ENCODE measurements at places on chromosomes 13 and 19.
A peak's percentile ranks its signal among the peaks of the same experiment; 100 is the strongest.

GRCh38 chr13:79246578-79246949 lies 159.5 kb downstream of the RBM26 start:
- DNase-seq: no peak

DNA sequence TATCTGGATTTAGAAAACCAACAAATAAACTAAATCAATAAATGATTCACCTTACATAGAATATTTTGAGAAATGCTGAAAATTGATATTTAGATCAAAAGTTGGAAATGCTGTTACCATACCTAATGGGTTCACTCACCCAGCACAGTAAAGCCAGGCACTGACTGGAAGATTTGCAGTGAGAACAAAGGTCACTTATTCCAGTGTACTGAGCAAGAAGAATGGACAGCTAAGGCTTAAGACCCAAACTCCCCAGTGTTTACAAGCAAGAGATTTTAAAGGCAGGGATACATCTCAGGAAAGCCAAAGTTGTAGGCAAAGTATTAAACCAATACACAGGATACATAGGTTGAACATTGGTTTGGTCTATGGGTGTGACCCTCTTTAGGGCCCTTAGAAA lies 523.9 kb upstream of the PCDH9 start:
- DNase-seq: no peak

- DNase-seq: no peak
Measured at GRCh38 chr19:4042731-4043082, 24.0 kb downstream of the ZBTB7A start.

- no peak for DNase-seq
Measured at GRCh38 chr19:38135150-38135998, 88.6 kb downstream of the DPF1 start.

DNA sequence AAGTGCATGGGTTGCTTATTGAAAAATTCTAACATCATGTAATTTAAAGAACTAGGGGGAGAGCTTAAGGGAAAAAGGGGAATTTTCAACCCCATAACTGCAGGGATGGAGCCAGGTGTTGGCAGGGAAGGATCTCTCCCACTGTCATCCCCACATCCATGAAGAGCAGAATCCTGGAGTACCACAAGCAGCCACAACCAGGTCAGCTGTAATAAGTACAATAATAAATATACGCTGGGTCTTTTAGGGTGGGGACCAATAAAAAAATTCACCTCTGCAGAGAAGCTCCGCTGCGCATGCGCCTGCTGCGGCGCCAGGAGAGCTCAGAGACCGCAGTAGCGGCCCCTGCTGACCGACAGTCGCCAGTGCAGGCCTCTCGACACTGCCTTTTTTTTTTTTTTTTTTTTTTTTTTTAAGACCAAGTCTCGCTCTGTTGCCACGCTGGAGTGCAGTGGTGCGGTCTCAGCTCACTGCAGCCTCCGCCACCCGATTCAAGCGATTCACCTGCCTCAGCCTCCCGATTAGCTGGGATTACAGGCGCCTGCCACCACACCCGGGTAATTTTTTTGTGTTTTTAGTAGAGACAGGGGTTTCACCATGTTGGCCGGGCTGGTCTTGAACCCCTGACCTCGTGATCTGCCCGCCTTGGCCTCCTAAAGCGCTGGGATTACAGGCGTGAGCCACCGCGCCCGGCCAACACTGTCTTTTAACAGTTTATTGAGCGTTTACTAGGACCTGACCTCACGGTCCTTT lies 2.5 kb upstream of the EEF2 start:
- DNase-seq: peak; percentile 75

GRCh38 chr19:20273376-20273775 lies 106.4 kb downstream of the ZNF486 start:
- DNase-seq: no peak

Measured in NCI-H1694 (cell line).